ENCODE measurements at places on chromosomes 3 and 15.

GRCh38 chr15:39417366-39418134 lies 163.3 kb upstream of the THBS1 start:
- no peak for DNase-seq

DNA sequence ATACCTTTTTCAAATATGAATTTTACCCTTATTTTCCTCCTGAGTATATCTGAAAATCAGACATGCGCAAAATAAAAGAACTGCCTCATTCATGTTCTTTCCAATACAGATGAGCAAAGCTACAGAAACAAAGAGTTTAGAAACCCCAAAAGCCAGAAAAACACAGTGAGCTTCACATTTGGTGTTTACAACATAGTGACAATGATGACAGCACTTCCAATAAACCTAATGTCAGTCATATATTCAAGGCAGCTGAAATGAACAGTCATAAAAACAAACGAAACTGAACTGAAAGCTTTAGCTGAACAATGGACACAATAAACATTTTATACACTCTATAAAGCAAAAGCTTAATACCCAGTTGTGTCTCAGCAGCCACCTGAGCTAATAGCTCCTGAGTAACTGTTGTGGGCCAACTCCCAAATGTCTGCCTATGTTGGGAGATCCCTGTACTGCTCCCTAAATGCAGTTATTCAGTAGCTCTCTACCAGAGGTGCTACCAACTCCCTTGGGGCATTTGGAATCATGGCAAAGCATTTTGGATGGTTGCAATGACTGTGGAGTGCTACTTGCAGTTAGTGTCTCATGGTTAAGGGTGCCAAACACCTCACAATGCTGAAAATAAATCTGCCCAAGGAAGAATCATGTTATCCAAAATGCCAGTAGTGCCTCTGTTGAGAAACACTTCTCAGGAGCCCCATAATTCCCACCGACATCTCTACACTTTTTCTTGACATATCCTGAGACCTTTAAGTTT lies 131.5 kb downstream of the TGFBR2 start:
- DNase-seq: no peak

GRCh38 chr15:34483644-34484043 lies 46.0 kb upstream of the GOLGA8A start:
- DNase-seq: no peak

GRCh38 chr3:49634736-49635135 lies 39.4 kb upstream of the APEH start:
- no peak for DNase-seq

- no peak for DNase-seq
These were observed 2.5 kb upstream of the ISLR start for GRCh38 chr15:74170875-74171578.

- no peak for DNase-seq
These were observed 127.6 kb upstream of the GBE1 start for GRCh38 chr3:81888914-81889557.

GRCh38 chr3:130425484-130425883 lies 80.0 kb downstream of the COL6A5 start:
- DNase-seq: no peak

- no peak for DNase-seq
These were observed 13.7 kb upstream of the ISLR start for GRCh38 chr15:74159773-74160172.

- no peak for DNase-seq
These were observed 322.2 kb downstream of the SLC9A9 start for GRCh38 chr3:143526011-143526545.

- DNase-seq: no peak
These were observed 36.9 kb downstream of the RBPMS2 start for GRCh38 chr15:64738226-64739095.

GRCh38 chr3:87792534-87793336 lies 266.1 kb downstream of the CGGBP1 start:
- no peak for DNase-seq

GRCh38 chr3:129060276-129061022 lies at the start of gene GP9:
TSS of gene GP9 (plus strand) at chr3:129060779. CDS start at chr3:129061740, 961 bp downstream.
- no peak for DNase-seq

- no peak for DNase-seq
These were observed 63.9 kb downstream of the MEX3B start for GRCh38 chr15:81981908-81982307.

DNA sequence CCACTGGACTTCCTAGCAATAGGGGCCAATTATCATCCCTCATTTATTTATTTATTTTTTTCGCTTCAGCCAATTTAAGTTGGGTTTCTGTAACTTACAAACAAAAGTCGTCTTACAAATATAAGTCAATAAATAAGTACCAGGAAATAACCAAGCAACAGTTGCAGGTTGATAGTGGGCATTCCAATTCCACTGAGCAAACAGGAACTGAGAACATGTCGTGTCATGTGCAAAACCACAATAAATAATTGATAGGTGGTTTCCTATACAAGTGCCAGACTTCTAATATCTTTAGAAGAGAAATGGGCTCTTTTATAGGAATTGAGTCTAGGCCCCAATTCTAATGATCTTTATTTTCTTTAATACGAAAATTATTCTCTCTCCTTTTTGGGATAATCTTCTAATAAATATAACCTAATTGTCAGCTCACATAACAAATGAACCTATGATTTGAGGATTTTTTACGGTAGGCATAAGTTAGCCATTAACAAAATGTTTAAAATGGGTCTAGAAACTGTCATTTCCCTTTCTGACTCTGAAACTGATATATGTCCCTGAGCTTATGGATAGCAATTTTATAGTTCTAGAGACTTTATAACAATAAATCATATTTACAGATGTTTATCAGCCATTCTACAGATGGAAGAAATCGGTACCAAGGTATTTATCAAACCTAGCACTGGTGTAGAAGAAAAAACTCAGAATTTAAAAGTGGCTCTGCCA lies 571.8 kb downstream of the FOXP1 start:
- no peak for DNase-seq

GRCh38 chr15:77834276-77834990 lies 201.7 kb upstream of the LINGO1 start:
- no peak for DNase-seq

- no peak for DNase-seq
These were observed 66.1 kb downstream of the WHAMM start for GRCh38 chr15:82875411-82876003.

DNA sequence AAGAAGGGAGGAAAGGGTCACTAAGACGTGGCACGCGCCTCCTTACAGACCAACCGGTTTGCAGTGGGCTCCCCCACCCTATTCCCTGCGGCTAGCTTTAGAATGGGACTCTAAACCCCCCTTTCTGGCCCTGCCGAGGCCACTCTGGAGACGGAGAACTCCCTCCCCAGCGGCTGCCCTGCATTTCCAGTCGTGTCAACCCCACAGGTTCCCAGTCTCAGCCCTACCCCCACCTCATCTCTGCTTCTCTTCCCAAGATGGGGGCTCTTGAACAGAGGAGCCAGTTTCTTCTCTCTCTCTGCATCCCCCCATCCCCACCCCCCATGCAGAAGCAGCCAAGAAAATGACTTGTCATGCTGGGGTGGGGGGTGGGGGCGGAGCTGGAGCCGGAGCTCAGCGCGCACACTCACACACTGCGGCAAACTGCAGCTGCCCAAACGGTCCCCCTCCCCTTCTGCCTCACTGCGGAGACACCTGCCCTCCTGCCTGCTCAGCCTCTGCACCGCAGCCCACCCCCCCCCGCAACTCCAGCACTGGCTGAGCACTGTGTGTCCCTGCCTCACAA lies 871 bp downstream of the MAP1A start:
- no peak for DNase-seq

- no peak for DNase-seq
These were observed 5.8 kb downstream of the MYO9A start for GRCh38 chr15:72112116-72112515.

DNA sequence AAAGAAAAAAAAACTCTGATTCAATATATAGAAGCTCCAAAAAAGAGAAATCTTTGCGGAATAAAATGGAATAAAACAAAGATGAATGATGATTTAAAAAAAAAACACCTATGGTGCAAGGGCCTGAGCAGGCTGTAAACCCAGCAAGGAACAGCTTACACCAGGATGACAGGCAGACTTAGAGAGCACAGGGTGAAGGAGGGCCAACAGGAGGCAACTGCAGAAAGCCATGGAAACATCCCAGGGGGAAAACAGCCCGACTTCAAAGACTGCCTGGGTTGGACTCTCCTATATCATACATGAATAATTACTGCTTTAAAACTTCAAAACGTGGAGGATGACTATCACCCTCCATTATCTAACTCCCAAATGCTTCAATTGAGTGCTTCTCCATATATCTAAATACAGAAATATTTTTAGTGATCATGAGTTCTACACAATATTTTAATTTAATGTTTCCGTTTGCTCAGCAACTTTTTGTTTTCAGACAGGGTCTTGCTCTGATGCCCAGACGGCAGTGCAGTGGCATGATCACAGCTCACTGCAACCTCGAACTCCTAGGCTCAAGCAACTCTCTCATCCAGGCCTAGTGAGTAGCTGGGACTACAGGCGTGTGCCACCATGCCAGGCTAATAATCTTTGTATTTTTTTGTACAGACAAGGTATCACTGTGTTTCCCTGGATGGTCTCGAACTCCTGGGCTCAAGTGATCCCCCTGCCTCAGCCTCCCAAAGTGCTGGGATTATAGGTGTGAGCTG lies 456.2 kb downstream of the TBL1XR1 start:
- DNase-seq: no peak

GRCh38 chr3:18046131-18046915 lies 303.9 kb upstream of the TBC1D5 start:
- DNase-seq: no peak

DNA sequence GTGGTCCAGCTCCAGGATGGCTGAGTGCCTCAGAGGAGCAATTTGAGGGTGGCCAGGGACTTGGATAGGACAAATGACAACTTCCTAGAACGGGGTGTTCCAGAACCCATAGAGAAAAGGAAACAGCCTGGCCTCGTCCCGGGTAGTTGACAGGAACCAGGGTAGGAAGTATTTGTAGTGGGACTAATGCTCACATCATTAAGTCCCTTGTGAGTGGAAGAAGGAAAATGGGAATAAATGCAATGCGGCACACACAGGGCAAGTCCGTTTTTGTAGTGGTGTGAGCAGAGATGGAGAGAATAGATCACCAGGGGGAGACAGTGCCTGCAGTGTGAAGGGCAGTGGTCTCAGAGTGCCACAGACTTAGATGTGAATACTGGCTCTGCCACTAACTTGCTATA lies 19.6 kb downstream of the TIMP4 start:
- no peak for DNase-seq

GRCh38 chr3:37793889-37794591 lies 67.6 kb upstream of the CTDSPL start:
- DNase-seq: no peak

DNA sequence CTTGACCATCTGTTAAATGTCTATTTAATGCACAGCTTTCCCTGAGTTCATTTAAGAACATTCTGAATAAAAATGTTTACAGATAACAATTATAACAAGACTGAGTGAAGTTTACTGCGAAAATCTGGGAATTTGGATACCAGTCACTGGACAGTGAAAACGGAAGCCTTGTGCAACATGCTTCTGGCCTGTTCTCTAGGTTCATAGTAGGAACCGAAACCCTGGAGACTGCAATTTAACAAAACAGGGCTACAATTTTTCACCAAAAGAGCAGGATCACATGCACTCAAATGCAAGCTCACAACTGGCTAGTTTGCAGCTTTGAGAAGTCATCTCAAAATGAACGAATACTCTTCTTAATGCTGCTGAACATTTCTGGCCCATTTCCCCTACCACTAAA lies 435.9 kb downstream of the NR2F2 start:
- DNase-seq: no peak

DNA sequence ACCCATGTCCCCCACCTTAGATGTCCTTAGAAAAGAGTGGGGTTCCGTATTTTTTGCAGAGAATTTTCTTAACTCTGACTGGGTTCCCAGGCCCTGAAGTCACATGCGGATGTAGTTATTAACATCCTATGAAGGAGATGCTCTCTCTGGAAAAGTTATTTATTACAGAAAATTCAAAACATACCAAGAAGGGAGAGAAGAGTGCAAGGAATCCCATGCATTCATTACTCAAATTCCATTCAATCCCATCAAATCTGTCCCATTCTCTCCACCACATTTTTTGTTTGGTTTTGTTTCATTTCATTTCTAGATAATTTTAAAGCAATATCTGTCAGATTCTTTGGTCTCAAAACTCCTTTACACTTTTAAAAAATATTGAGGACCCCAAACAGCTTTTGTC lies 34.3 kb upstream of the ANKRD34C start:
- DNase-seq: no peak

DNA sequence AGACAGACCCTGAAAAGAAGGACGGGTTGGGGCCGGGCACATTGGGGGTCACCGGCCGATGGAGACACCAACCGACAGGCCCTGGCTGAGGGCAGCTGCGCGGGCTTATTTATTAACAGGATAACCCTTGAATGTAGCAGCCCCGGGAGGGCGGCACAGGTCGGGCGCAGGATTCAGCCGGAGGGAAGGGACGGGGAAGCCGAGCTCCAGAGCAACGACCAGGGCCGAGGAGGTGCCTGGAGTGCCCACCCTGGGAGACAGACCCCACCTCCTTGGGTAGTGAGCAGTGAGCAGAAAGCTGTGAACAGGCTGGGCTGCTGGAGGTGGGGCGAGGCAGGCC lies 2.2 kb upstream of the LSMEM2 start:
- no peak for DNase-seq

DNA sequence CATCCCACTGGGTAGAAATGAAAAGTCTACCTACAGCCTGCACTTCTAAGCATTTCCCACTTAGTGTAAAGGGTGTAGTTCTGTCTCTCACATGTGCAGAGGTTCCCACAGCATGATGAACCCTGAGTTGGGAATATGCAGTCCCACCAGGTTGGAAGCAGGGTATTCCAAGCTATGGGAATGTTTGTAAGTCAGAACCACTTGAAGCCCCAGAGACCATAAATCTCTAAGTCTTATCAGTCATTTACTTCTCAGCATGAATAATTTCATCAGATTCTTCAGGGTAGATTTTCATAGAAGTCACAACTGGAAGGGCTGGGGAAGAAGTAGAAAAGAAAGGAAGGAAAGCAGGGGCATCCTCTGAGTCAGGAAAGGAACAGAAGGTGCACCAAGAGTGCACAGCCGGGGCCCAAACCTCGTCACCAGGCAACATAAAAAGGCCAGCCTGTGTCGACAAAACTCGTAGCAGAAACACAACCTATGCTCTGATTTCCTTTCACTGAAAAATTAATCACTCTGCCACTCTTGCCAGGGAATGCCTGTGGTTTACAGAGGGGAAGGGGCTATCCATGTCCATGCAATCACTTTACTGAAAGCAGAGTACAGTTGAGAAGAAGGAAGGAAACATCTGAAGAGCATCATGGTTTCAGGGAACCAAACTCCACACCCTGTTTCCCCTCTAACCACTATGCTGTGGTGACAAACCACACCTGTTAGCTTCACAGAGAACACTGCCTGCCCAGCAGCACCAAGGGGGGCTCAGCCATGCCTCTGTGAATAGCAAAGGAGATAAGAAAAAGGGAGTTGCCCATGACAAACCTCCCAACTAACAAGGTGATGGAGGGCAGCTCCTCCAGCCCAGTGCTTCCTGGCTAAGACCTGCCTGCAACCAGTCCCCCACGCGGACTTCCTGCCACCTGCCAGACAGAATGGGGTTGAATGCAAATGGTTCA lies 40.5 kb downstream of the SH3BP5 start:
- DNase-seq: peak; percentile 39

DNA sequence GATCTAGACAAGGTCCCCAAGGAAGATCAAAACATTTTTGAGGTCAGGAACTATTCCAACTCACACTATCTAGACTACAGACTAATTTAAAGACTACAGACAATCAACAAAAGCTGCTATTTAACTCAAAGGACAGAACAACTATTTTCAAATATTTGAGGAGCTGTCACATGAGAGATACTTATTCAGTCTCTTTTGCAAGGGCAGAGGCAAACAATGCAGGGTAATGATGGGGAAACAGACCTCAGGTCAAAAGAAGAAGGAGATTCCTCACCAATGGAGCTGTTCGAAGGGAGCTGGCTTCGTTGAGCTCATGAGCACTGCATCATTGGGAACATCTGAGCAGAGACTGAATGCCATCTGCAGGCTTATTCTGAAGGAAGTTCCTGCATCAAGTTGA lies 231.9 kb downstream of the DTWD1 start:
- no peak for DNase-seq

All from stimulated activated CD8-positive, alpha-beta memory T cell treated with anti-CD3 and anti-CD28 coated beads, Interleukin-7, amount 100 ng/mL, for 1 hour (primary cell).